GM23338 (cell line): ENCODE measurements at places on chromosomes 1 and 21. TPM values are rescaled to one million over a fixed set of nuclear protein-coding genes. Genes with fewer than 3 reads are reported as not detected.

The ITLN1 gene
- polyA plus RNA-seq, result not detected in 2 replicates

The SDHB gene
- 112 and 121 TPM in 2 replicates for polyA plus RNA-seq

The AK5 gene
- 8.1 and 12.2 TPM in 2 replicates for polyA plus RNA-seq

The RGS13 gene
- polyA plus RNA-seq, result not detected in 2 replicates

The FCER1A gene
- polyA plus RNA-seq, result not detected in 2 replicates

The TPRG1L gene
- 6.2 and 6.6 TPM in 2 replicates for polyA plus RNA-seq

The PLCH2 gene
- 0.07 TPM in 1 of 2 replicates, not detected in the other for polyA plus RNA-seq

The COA6 gene
- polyA plus RNA-seq, result 152 and 156 TPM in 2 replicates

The FALEC gene
- 1.7 and 2.6 TPM in 2 replicates for polyA plus RNA-seq

The CENPL gene
- polyA plus RNA-seq, result 8.8 and 13.6 TPM in 2 replicates

The GPR25 gene
- not detected in 2 replicates for polyA plus RNA-seq

DNA sequence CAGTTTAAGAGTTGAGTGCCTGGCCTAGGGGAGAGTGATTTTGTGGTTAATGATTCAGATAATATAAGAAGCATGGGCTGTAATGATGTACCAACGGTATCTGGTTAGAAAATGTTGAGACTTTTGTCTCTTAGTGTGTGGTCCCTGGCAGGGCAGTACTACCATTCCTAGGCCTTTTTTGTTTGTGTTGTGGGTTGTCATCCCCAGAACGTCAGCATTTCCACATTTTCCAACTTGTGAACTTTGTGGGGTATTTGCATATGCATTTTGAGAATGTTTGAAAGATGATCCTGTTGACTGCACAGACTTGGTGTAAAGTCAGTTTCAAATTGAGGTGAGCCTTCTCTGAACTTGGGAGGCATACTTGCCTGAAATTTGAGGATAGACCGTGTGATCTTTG lies 11.4 kb downstream of the NEK7 start:
- no peak for DNase-seq

DNA sequence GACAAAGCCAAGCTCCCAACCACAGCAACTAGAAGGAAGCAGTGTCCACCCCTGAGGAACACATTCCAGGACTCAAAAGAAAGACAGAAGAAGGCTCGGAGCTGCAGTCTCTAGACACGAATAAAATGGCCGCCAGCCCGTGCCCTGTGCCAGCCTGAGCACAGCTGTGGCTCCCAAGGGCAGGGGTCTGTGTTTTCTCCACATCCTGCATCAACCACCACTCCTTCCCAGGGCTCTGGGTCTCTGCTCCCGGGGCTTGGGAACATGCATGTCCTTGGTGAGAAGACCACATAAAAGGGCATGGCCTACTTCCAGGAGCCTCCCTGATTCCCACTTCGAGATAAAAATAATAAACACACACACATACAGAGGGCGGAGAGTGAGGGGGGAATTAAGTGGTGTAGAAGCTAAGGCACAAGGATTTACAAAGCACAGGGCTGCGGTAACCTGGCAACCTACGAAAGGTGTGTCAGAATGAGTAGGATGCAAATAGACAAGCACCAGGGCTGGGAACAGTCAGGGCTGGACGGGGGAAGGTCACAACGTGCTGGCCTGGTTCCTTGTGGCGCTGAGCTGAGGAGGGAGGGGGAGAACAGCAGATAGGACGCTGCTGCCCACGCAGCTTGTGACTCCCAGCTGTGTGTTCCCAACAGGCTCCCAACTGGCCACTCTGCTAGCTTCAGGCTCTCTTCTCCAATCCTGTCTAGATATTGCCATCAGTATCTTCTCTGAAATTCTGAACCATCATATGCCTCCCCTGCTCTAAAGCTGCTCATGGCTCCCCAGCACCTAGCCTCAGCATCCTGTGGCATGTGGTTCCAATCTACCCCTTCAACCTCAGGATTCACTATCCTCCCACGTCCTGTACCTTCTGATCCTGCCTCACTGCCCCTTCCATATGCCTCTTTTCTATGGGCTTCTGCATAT lies 72.5 kb downstream of the CD34 start:
- no peak for DNase-seq

GRCh38 chr1:108643492-108644335 lies 17.2 kb downstream of the HENMT1 start:
- DNase-seq, result peak; percentile 80

GRCh38 chr1:46248122-46248920 lies 758 bp downstream of the RAD54L start:
- peak; percentile 85 for DNase-seq

DNA sequence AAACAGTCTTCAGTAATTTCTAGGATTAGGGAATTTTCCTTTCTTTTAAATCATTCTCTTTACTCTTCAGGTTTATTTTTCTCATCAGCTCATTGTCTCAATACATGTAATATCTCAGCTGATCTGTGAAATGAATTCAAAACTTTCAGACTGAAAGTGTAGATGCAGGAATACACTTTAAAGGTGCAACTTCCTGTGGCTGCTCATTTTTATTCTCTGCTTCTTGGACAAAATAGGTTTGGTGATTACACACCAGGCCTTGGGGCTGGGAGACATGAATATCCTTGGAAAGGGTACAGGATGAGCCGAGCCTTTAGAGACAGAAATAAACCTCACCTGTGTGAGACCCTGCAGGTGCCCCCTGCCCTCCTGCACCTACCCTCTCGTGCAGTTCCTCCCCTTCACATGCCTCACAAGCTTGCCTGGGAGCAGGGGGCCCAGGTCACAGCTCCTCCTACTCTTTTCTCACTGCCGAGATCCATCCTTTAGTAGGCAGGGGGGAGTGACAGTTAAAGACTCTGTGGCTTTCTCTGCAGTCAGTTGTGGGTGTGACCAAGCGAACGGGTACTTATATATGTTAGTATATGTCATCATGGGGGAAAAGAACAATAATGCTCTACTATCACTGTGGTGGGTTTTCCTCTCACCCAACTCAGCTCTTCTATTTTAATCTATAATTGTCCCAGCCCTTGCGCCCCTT lies 23.6 kb downstream of the XCL2 start:
- DNase-seq, result peak; percentile 25

GRCh38 chr1:79595931-79596330 lies 589.4 kb upstream of the ADGRL4 start:
- DNase-seq, result no peak

DNA sequence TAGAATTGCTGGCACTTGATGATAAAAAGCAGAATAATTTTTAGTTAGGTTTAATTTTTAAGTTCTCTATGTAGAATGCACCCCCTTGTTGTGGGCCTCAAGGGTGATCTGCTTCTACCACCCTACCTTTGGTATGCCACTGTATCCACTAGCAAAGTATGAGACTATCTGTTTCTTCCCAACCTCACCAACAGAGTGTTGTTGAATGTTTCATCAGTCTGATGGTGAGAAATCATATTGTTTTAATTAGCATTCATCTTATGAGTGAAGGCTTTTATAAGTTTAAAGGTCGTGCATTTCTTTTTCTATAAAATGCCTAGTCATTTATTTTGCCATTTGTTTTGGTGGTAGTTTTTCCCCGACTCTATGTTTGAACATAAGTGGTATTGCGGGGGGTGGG lies 141.0 kb downstream of the MAGI3 start:
- no peak for DNase-seq

DNA sequence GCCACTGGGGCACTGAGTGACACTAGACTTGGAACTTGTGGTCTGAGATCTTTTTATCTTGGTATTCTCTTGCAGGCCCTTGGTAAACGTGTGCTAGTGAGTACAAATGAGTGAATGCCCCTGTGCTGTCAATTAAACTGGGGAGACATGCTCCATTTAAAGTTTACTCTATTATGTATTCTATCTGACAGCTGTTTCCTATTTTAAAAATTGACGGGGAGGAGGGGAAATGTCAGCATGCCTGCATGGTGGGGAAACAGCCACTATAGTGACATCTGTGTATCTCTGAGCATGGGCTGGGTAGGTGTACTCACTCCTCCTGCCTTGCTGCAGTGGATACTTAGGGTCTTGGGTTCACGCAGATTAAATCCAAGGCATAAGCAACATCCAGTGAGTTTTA lies 59.0 kb upstream of the IKBKE start:
- DNase-seq, result no peak

DNA sequence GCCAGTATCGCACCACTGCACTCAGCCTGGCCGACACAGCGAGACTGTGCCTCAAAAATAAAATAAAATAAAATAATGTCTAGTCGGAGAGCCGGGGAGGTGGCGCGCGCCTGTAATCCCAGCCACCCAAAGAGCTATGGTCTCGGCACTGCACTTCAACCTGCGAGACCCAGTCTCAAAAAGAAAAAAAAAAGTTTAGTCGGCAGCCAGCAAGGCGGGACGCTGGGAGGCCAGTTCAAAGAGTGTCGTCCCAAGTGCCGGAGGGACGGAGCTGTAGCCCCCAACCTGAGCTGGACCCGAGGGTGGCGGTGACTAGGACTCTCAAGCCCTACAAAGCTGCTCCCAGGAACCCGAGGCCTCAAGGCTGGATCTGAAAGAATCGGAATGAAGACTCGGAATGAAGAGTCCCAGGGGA lies 632 bp upstream of the FALEC start:
- DNase-seq, result peak; percentile 72

DNA sequence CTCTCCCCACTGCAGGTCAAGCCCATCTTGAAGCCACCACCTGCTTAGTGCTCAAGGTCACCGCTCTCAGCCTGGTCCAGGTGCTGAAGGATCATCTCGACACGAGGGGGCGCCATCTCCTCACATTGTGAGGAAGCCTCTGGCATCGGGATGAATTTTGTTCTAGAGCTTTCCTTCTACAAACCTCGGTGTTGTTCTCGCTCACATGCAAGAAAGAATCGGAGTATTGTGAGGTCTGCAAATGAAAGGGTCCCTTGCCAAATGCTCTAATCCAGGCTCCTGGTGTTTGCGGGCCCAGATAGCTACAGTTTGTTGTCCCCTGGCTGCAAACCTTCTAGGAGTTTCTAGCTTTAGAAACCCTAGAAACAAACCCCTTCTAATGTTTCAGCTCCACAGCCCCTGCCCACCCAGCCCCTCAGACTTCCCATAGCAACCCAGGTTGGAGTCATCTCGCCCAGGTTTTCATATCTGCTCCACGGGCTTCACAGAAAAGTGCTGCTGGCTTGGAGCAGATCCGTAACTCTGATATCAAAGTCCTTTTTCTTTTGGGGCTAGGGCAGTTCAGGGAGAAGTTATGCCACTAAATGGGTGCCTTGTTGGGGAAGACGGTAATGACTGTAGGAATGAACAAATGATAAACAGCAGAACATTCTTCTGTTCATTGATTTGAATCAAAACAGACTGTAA lies 8.6 kb upstream of the ATP5PO start:
- DNase-seq, result peak; percentile 97

GRCh38 chr1:15328351-15329103 lies 81.2 kb upstream of the EFHD2 start:
- DNase-seq, result no peak

DNA sequence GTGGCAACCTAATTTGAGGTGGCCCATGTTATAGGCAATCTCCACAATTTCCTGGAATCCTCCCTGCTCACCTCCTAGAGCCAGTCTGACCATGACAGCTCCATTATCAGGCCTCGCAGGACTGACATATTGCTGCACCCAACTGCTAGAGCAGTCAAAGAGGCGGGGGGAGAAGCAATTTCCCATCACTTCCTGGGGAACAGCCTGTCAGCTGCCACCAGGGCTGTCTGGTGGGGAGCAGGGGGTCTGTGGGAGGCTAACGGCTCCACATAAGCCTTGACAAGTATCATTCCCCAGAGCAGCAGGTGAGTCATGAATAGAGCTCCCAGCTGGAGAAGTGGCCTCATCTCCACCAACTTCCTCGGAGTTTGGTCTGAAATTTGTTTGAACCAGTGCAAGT lies 322.9 kb downstream of the MATN1 start:
- DNase-seq, result no peak

DNA sequence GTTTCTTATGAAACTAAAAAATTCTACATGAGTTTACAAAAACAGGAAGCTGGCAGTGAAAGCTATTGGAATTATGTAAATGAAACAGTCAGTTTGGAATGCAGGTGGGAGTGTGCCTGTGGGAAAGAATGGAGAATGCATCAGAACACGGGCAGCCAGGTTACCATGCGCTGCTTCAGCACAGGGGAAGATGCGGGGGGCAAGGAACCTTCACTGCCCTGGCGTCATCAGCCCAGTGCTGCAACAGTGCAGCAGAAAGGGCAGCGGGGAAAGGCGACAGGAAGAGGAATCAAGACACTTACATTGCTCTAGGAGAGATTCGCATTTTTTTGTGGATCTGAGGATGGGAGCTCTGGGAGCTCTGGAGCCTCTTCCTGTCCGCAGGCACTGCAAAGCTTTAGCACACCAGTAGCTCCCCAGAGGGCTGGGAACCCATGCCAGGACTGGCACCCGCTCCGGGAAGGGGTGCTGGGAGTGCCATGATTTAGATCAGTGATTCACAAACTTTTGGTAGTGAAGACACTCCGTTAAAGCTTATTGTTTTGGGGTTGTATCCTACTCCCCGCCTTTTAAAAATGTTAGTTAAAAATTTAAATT lies 64.1 kb upstream of the WDR26 start:
- peak; percentile 96 for DNase-seq

- DNase-seq, result no peak
Observed at GRCh38 chr1:83034851-83035250, 964.1 kb downstream of the TTLL7 start.

DNA sequence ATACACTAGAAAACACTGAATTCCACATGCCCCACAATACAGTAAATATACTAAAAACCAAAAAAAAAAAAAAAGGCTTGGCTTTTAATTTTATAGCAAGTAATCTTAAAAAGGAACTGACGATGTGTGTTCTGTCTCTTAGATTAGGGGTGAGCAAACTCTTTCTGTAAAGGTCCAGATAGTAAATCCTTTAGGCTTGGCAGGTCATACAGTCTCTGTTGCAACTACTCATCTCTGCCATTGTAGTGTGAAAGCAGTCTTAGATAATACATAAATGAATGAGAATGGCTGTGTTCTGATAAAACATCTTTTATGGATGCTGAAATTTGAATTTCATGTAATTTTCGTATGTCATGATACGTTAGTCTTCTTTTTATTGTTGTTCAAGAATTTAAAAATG lies 150.2 kb downstream of the SLC30A10 start:
- no peak for DNase-seq

GRCh38 chr1:32870615-32871363 lies at the start of gene FNDC5:
TSS of gene FNDC5 (minus strand) at chr1:32870912.
- peak; percentile 72 for DNase-seq

DNA sequence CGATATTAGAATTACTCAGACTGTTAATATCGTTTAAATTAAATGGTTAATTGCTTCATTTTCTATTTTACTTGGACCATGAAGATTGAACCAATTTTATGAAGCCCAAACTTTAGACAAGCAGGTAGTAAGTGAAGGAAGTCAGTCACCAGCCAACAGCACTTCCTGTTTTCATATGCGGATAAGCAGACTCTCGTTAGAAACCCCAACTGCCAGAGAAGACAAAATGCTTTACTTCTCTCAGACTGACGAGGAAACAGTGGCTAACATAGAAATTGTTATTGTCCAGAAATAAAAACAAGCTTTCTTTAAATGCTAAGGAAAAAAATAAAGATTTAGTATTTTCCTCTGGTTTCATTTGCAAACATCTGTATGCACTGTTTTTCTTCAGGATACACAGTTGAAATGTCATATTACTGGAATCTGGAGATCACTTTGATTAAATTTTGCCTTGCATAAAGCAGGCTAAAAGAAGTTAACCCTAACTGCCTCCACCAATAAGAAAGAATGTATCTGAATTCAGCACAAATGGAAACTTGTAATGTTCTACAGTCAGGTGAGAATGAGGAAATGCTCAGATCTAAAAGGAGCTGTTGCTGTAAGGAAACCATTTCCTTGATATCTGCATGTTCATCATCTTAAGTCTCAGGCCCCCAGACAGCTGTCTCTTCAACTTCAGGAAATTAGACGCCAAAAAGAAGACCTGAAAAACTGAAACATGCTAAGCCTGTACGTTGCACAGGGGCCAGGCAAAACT lies 129.8 kb upstream of the SAMSN1 start:
- no peak for DNase-seq

GRCh38 chr1:1135339-1136136 lies 19.6 kb upstream of the C1orf159 start:
- peak; percentile 78 for DNase-seq
